ENCODE measurements at places on chromosomes 13 and 19. TPM values are rescaled to one million over a fixed set of nuclear protein-coding genes. Genes with fewer than 3 reads are reported as not detected.

AXL gene
- 165 TPM for total RNA-seq

CALR3 gene
- total RNA-seq: 0.06 TPM

SAFB gene
- 39.4 TPM for total RNA-seq

TIMM50 gene
- 50.5 TPM for total RNA-seq

ZNF723 gene
- total RNA-seq: not detected

REXO1 gene
- total RNA-seq: 4.6 TPM

ITGBL1 gene
- total RNA-seq: 634 TPM

TEX26 gene
- total RNA-seq: not detected

TMEM38A gene
- 5.4 TPM for total RNA-seq

ICAM3 gene
- 15.2 TPM for total RNA-seq

ODAD3 gene
- total RNA-seq: 0.79 TPM

DAND5 gene
- total RNA-seq: 0.13 TPM

DNASE2 gene
- total RNA-seq: 31.8 TPM

All from aortic smooth muscle cell (primary cell).